Neural crest cell (in vitro differentiated cells): ENCODE measurements at places on chromosomes 6 and 20.

- no peak for DNase-seq
Measured at GRCh38 chr6:150745896-150746295, 119.6 kb upstream of the MTHFD1L start.

GRCh38 chr20:45339084-45339483, 9.1 kb downstream of the SDC4 start:
- DNase-seq, result no peak

DNA sequence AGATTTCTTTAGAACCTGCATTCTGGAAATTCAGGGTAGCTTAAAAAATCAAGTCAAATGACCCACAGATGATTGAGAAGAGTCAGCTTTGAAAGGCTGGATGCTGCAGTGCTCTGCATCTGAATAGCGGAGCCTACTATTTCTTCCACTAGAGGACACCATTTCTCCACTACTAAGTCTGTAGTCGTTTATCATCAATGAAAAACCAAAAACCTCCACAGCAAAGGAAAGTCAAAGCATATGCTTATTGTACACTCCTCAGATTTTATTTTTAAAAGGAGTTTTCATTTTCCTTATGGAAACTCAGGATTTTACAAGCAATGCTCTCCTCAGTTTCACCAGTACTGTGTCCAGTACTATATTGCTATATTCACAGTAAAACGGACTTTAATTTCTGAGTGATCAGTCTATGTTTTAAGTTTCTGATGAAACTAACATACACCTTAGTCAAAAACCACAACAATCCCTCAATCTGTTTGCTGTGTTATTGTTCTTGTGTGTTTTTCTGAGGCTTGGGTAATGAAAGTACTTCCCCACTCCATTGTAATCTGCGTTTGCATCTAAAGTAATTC, 50.5 kb upstream of the ENPP5 start:
- DNase-seq, result no peak

- DNase-seq, result peak; percentile 29
Measured at GRCh38 chr6:166253281-166253681, 54.9 kb downstream of the PRR18 start.

DNA sequence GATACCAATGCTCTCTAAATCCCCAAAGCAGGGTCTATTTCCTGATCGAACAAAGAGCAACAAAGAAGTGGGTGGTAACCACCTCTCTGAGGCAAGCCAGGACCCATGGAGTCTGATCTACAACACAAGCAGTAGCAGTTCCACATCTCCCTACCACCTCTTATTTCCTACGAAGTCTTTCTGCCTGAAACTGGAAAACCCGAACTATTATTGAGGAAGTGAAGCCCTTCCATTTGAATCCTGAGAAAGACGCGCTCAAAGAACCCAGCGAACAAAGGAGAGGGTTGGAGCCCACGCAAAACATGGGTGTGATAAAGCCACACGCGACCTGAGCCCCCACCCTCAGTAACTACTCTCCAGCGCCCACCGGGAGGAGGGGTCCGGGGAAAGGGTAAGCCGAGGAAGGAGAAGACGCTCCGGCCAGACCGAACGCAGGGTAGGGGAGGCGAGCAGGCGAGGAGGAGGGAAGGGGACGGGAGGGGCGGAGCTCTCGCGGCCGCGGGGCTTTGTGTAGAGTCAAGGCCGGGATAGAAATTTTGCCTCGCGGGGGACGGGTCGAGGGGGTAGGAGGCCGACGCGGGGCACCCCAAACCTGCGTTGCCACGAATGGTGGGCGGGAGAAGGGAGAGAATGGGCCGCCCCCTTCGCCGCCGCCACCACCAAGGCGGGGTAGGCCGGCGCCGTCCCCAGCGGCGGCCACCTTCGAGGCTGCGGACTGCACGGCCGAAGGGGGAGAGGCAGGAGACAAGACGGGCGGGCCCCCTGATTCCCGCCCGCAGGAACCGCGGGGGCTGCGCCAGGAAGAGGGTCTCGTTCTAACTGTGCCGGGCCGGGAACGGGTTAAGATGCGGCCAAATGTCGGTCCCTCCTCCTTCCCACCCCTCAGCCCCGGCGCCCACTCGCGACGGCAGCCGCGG, 802 bp downstream of the HDAC2 start:
- peak; percentile 54 for DNase-seq

DNA sequence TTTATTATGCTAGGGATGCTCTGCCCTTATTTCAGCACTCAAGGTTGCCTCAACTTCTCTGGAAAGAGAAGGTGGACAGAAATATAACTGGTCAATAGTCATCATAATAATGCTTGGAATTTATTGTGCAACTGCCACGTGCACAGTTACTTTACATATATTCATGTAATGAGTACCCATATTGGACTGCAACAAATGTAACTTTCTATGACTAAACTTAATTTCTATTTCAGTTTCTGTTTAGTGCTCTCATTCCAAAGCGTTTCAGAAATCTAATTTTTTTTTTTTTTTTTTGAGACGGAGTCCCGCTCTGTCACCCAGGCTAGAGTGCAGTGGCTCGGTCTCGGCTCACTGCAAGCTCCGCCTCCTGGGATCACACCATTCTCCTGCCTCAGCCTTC, 28.3 kb upstream of the CD83 start:
- no peak for DNase-seq

DNA sequence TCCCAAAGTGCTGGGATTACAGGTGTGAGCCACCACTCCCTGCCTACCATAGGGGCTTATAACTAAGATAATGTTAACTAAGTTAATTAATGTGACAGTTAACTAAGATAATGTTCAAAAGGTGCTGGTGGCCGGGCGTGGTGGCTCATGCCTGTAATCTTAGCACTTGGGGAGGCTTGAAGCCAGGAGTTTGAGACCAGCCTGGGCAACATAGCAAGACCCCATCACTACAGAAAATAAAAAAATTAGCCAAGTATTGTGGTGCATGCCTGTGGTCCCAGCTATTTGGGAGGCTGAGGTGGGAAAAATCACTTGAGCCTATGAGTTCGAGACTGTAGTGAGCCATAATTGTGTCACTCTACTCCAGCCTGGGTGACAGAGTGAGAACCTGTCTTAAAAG, 32.8 kb upstream of the SRF start:
- no peak for DNase-seq

DNA sequence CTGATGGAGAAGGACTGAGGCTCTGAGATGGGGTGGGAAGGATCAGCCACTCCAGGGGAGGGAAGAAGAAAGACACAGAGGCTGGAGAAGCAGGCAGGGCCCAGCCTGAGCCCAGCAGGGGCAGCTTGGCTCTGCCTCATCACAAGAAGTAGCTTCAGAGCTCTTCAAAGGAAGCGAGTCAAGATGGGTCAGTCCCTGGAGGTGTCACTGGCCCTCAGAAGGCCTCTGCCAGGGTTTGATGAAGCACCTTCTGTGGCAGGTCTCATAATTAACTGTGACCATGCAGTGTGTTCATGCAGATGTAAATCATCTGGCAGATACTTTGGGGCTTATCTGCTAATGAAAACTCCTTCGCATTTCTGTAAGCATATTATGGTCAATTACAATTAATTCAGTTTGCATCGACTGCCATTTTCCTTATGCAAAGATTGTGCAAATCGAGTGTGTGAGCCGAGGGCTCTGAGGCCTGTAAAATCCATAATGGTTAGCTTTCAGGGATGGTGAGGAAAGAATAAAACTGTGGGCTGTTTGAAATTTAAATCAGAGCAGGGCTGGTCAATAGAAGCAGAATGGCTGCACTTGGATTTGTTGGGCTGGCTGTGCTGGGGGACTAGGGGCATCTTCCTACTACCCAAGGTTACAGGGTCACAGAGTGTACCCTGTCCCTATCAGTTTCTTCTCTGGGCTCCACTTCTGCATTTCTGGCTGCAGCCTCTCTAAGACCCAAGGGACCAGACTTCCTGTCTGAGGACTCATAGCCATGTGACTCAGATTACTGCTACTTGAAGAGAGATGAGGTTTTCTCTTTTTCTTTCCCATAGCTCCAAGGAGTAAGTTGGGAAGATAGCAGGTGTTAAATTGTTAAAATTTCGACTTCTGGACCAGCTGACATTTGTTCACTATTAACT, 376.6 kb downstream of the DHX35 start:
- DNase-seq, result no peak

- DNase-seq, result no peak
Measured at GRCh38 chr6:42084889-42085288, 34.6 kb downstream of the TAF8 start.

DNA sequence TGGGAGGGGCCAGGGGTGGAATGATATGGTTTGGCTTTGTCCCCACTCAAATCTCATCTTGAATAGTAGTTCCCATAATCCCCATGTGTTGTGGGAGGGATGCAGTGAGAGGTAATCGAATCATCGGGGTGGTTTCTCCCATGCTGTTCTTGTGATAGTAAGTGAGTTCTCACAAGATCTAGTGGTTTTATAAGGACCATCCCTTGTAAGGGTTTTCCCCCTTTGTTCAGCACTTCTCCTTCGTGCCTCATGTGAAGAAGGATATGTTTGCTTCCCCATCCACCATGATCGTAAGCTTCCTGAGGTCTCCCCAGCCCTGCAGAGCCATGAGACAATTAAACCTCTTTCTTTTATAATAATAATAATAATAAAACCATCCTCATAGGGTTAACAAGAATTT, 88.8 kb upstream of the PRND start:
- no peak for DNase-seq

GRCh38 chr20:1663917-1664316, 6.3 kb upstream of the SIRPG start:
- DNase-seq, result no peak

- DNase-seq, result no peak
Measured at GRCh38 chr20:22771706-22772105, 187.3 kb upstream of the FOXA2 start.

DNA sequence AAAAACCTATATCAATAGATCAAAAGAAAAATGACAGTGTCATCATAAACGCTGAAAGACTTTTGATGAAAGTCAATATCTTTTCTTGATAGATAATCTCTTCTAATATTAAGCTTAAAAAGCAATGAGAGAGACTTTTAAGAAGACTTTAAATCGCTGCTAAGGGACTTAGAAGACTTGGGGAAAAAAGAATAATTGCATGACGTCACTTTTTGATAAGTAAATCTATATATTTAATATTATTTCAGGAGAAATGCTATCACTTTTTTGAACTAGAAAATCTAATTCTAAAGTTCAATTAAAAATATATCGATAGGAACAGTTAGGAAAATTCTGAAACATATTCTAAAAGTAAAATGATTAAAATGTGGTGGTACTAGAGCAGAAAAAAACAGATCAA, 78.7 kb upstream of the TSHZ2 start:
- DNase-seq, result no peak

- DNase-seq, result no peak
Measured at GRCh38 chr20:50438986-50439407, 71.2 kb upstream of the PTPN1 start.

GRCh38 chr20:34365765-34366213, 2.7 kb downstream of the ITCH start:
- DNase-seq, result no peak

- DNase-seq, result no peak
Measured at GRCh38 chr20:3876676-3877075, 12.5 kb upstream of the PANK2 start.

DNA sequence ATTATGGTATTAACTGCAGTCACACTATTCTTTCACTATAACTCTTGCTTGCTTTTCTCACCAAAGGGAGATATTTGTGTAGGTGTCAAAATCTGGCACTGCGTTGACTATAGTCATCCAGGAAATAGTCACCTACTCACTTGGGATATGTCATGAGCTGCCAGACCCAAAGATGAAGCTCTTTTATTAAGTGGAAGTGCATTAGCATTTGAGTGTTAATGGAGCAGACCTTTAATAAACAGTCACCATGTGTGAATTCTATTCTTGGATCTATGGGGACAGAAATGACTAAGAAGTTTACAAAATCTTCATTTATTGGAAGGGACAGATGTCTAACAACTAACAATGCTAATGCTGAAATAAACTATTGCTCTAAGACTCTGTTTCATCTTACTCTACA, 130.1 kb upstream of the NEDD9 start:
- DNase-seq, result no peak

- DNase-seq, result no peak
Measured at GRCh38 chr6:151056230-151056907, 183.4 kb upstream of the AKAP12 start.

DNA sequence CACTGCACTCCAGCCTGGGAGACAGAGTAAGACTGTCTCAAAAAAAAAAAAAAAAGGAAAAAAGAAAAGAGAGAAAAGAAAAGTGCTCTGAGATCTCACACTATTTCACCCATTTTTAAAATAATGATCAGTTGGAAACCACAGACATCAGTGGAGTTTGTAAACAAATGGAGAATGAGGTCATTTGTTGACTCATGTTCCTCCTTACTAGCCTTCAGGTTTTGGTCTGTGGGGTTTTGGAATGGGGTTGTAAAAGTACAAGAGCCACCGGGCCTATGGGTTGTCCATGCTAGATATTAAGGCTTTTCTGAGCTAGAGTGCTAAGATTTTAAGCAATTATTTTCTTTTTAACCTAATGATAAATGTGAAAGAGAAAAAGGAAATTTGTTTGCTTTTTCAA, 104.4 kb upstream of the PRL start:
- DNase-seq, result no peak

DNA sequence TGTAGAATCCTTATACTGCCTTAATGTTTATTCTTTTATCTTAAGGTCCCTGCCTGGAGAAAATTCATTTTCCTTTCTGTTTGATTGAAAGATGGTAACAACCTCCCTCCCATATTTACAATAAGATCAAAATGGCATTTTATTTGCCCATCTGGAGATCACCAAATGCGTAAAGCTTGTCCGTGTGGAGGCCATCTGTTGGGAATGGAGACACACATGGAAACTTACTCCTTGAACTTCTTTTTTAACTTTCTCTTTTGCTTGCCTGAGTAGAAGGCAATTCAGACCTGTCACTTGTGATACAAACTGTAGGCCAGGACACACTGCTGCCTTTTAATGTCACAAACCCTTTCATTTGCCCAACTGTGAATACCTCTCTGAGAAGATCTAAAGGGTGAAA, 144.8 kb upstream of the CEP162 start:
- no peak for DNase-seq

DNA sequence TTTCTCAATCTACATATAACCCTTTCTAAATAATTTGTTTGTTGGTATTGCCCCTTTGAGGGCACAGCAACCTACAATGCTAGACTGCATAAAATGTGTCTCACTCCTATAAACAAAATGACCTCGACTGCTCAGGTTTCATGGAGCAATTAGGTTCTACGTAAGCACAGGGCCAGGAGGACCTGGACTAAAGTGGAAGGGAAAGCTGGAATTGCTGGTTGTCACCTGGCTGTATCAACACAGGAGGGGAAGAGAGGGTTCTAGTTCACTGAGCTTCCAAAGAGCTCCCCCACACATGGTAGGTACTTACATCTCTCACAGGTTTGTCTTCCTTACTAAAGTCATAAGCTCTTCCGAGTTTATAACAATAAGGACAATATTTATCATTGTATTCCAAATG, 51.0 kb downstream of the NCOA6 start:
- DNase-seq, result no peak

- peak; percentile 9 for DNase-seq
Measured at GRCh38 chr6:130020073-130020906, 1.9 kb downstream of the L3MBTL3 start.

GRCh38 chr6:101013612-101014195, 132.6 kb upstream of the ASCC3 start:
- DNase-seq, result no peak

DNA sequence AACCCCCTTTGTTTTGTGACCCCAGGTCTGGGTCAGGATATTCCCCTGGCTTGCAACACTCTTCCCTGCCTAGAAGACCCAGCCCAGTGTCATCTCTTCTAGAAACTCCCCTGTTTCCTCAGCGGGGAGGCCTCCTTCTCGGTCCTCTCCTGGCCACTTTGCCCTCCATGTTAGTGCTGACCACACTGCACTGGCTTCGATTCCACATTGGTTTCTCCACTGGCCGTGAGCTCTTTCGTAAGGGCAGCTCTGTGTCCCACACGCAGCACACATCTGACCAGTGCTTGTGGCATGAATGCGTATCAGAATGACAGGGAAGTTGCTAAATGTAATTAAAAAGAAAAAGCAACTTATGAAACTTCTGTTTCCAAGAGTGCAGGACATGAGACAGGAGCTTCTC, 49.4 kb upstream of the FNDC1 start:
- no peak for DNase-seq
